SK-N-DZ (cell line): ENCODE measurements at places on chromosomes 1 and 21.

DNA sequence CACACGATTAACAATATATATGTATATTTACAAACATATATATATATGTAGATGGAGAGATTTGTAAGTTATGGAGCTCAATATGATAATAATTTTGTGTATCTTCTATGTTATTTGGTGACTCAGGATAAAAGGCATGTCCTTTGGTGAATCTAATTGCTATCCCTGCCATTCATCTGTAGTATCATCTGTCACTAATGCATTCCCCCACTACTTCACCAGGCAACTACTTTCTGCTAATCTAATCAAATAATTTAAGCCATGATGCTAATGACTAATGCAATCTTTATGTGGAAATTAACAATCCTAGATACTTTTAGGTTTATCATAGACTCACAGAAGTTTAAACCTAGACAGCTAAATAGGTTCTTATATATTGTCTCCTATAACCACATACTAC lies 1074.5 kb downstream of the PLA2G4A start:
- DNase-seq: no peak

GRCh38 chr1:217953922-217954321 lies 322.8 kb downstream of the SPATA17 start:
- DNase-seq: no peak

DNA sequence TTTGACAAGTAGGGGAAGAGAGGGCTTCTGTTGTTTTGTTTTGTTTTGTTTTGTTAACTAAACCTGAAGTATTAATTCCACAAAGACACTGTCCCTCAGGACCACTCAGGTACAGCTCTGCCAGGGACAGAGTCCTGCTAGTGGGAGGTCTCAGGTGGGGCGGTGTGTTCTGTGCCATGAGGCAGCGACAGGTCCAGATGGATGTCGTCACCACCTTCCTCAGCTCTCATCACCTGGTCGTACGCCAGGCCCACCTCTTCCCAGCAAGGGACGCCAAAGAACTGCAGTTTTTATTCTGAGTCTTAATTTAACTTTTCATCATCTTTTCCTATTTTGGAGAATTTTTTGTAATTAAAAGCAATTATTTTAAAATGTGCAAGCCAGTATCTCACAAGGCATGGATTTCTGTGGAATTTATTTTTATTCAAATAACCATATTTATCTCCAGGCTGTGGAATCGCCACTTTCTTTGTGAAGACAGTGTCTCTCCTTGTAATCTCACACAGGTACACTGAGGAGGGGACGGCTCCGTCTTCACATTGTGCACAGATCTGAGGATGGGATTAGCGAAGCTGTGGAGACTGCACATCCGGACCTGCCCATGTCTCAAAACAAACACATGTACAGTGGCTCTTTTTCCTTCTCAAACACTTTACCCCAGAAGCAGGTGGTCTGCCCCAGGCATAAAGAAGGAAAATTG lies 62.5 kb downstream of the POFUT2 start:
- DNase-seq: no peak

DNA sequence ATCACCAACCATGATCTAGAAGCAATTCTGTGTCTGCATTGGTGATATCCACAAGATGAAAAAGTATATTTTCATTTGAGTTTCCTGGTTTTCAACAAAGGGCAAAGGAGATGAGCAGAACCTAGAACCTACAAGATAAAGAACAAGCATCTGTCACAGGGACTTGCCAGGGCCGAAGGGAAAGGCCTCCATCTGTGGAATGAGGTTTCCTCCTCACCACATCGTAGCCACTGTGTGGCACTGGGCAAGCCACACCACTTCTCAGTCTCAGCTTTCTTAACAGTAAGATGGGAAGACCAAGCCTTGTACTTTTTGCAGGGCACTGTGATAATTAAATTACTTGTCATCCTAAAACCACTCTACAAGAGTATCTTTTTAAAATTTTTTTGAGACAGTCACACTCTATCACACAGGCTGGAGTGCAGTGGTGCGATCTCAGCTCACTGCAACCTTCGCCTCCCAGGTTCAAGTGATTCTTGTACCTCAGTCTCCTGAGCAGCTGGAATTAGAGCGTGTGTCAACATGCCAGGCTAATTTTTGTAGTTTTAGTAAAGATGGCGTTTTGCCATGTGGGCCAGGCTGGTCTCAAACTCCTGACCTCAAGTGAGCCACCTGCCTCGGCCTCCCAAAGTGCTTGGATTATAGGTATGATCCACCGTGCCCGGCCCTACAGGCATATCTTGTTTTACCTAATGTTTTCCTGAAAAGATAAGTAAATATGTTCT lies 45.8 kb downstream of the ARHGEF11 start:
- DNase-seq: no peak

DNA sequence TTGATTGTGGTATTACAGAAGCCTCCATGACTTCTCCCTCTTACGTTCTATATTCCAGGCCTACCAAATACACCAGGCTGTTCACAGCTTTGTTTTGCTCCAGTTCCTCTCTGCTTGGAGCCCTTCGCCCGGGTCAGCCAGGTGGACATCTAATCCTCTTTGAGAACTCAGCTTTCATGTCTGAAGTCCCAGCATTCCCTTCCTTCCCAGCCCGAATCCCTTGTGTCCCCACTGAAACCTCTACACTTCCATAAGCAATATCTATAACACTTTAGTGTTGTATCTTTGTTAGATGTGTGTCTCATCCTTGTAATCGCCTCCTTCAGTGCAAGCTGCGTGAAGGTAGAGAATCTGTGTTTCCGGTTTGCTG lies 1.9 kb downstream of the RNF11 start:
- DNase-seq: no peak

DNA sequence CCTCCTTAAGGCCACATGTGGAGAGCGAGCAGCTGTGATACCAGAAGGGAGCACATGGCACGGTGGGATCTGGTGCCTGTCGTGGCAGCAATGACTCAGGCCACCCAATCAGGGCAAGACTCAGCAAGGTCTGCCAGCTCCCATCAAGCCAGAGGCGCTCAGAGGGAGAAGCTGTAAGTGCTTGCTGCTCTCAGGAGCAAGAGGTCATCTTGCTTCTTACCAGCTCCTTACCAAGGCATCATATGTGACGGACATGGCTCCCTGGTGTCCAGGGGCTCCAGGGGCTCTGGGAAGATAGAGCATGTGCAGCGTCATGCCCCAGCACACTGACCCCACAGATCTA lies 72.9 kb downstream of the ITPKB start:
- no peak for DNase-seq

DNA sequence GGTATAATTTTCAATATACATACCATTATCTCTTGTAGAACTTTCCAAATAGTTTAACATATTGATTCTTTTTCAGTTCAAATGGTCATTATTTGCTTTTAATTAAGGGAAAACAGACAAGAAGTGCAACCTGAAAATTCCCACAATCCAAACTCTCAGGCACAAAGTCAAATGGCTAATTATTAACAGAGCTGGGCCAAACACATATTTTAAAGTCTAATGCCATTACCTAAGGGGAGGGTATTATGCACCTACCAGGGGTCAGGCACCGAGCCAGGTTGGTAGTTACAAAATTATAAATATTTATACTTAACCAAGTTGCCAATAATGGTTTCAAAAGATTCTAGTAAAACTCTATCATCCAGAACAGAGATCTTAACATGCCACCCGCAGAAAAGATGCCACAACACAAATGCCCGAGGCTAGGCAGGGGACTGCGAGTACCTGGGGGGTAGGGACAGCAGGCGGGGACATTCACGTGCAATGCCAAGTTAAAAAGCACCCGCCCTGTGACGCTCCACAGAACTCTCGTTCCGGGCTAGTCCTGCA lies 15.0 kb downstream of the LBR start:
- DNase-seq: no peak

- DNase-seq: no peak
Observed at GRCh38 chr1:40477678-40478053, 576 bp downstream of the ZFP69 start.

DNA sequence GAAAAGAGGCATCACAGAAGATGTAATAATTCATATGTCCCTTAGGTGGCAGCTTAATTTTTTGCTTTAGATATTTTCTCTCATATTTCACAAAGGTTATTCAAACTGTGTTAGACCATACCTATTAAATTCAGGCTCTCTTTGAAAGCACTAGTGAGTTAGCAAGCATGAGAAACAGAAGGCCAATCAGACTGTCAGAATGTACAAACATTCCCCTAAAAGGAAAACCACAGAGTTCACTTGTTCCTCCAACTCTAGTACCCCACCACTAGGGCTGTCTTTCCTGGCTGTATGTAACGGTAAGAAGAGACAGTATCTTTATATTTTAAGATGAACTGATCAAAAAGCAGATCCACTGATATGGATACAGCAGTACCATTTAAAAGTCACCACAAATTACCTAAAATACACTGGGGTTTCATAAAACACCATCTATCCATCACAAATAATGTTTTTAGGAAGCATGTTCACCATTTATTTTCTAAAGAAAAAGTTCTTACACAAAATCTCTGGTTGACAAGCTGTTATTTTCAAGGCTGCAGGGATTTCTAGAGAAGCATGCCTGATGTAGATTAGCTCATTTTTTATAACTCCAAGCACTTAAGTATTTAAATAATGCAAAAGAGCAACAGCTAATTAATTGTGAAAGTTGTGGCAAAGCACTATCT lies 1.8 kb downstream of the ARPC5 start:
- DNase-seq: peak; percentile 76

DNA sequence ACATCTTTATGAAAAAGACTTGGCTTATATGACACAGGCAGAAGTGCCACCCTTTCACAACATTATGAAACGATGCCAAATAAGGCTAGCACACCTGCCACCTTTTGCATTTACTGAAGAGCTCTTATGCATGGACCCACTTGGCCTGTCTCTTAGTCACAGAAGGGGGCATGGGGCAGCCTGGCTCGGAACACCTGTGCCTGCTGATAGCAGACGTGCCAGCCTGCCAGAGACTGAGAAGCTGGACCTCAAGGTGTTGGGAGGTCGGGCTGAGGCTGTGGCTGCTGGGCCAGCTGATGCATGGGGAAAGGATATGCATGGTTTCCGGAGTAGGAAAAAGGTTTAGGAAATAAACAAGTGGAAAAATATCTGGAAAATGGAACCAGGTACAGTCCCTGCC lies 21.5 kb downstream of the RCAN1 start:
- no peak for DNase-seq

DNA sequence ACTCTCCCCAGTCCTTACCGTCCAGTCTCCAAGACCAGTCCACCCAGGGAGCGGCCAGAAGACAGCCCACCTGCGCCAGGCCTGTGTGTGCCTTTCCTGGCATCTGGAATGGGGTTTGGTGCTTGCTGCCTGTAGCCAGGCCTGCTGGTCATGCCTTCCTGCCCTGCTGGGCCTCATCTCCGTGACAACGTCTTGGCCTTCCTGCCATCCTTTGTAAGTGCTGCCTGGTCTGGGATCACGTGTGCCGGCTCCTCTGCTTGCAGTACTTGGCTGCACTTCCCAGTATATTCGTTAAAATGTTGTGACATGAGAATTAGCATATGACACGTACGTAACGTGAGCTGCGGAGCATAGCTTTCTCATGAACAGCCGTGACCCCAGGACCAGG lies 145.3 kb upstream of the COL6A1 start:
- no peak for DNase-seq

DNA sequence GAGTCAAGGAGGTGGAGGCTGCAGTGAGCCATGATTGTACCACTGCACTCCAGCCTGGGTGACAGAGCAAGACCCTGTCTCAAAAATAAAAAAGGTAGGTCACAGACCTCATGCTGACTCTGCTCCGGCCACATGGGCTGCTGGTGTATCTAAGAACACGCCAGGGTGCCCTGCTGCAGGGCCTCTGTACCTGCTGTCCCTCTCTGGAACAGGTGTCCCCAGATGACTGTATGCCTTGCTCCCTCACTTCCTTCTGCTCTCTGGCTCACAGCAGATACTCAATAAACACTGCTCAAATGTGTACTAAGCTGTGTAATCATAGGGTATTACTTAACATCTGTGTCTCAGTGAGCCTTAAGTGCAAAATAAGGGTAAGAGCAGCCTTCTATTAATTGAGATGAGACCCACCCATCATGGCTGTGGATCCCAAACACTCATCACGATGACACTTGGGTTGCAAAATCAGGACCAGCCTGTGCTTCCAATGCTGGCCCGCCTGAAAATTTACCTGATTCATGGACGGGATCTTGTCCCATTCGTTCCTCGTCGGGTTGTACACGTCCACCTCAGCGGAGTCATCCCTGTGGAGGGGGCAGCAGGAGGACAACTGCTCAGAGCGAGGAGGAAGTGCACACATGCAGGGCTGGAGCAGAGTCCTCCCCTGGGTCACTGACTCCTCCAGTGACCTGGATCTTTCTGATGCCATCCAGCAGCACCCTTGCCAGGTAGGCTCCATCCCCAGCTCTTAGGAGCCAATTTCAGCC lies 7.5 kb downstream of the KLHL21 start:
- DNase-seq: no peak

- peak; percentile 80 for DNase-seq
Observed at GRCh38 chr1:240719953-240720700, 108.2 kb upstream of the GREM2 start.

DNA sequence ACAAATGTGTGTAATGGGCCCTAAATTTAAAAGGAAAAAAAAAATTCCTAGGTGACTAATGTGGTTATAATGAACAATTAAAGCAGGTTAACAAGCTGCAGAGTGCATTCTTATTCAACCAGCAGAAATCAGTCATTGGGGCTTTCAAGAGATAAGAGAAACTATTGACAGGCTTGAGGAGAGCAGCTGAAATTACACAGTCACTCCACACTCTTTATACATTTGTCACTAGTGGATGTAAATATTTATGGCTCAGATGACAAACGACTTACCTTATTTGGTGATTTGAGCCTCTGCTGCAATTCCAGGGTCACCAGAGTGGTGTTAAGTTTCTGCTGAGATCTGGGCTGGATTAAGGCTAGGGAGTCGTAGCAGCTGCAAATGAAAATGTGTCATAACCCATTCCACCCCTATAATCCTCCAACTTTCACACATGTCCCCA lies 896.3 kb downstream of the TTLL7 start:
- DNase-seq: peak; percentile 93

- no peak for DNase-seq
Observed at GRCh38 chr21:42261829-42262200, 42.9 kb downstream of the ABCG1 start.

DNA sequence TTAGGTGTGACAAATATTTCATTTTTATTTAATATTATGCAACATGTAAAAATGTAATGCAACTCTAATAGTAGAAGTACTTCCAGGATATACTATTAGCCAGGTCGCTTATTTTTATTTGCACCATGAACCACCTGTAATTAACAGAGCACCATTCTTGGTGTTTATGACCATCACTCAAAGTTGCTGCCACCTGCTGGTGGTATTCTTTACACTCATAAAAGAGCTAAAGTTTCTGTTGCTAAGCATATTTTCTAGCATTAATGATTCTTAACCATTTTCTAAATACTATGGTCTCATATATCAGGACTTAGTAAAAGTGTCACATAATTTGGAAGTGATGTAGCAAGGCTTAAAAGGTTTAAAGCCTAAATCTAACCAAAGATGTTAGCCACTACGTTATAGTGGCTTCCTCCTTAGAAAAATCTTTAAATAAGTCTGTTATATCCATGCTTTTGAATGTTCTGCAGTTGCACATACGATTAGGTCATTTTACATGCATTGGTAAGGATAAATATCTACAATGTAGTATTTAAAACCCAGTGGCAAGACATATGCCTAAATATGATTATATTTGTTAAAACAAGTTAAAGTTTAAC lies 244.5 kb downstream of the NEGR1 start:
- peak; percentile 25 for DNase-seq
